ENCODE measurements at places on chromosomes 16 and 17. TPM values are rescaled to one million over a fixed set of nuclear protein-coding genes. Genes with fewer than 3 reads are reported as not detected.

GRCh38 chr16:4612474-4612931, 2.2 kb downstream of the UBALD1 start:
- DNase-seq, result no peak

- DNase-seq, result no peak
Observed at GRCh38 chr17:19296786-19297778, 59.9 kb downstream of the EPN2 start.

Gene CNTROB
- polyA plus RNA-seq, result 48.1 TPM

Gene CHP2
- polyA plus RNA-seq, result 0.16 TPM

All from adrenal gland (tissue), 19 donors.